ENCODE measurements at places on chromosomes 7 and 10. TPM values are rescaled to one million over a fixed set of nuclear protein-coding genes. Genes with fewer than 3 reads are reported as not detected.

The EZH2 gene
- 8.3 TPM for total RNA-seq

The GARS1 gene
- total RNA-seq, result 75.0 TPM

DNA sequence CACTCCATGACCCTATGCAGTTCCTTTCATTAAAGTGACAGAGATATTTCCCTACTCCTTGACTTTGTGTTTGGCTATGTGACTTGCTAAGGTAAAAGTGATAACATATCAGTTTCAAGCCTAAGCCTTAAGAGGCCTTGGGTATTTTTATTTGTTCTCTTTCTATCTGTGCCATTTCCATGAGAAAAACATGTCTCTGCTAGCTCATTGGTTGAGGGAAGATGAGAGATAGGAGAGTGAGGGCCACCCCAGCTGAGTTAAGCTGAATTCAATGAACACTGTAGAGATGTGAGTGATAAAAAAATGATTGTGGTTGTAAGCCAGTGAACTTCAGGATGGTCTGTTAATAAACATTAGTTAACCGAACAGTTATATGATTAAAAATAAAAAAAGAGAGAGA is 13.4 kb downstream of the TASOR2 start:
- DNase-seq, result no peak

DNA sequence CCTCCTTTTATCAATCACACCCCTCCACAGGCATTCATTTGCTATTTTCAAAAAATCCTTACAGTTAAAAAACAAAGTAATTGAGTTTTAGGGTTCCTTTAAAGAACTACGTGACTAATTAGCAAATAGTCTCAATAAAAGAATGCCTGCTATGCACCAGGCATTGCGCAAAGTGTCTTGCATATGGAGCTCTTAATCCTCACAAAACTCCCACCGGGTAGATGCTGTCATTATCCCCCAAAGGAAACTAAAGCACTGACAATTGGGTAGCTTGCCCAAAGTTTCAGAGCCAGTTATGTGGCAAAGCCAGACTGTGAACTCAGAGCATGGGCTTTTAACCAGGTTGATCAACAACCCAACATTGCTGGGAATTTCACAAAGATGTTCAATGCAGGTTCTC is 305.7 kb downstream of the ELMO1 start:
- DNase-seq, result no peak

DNA sequence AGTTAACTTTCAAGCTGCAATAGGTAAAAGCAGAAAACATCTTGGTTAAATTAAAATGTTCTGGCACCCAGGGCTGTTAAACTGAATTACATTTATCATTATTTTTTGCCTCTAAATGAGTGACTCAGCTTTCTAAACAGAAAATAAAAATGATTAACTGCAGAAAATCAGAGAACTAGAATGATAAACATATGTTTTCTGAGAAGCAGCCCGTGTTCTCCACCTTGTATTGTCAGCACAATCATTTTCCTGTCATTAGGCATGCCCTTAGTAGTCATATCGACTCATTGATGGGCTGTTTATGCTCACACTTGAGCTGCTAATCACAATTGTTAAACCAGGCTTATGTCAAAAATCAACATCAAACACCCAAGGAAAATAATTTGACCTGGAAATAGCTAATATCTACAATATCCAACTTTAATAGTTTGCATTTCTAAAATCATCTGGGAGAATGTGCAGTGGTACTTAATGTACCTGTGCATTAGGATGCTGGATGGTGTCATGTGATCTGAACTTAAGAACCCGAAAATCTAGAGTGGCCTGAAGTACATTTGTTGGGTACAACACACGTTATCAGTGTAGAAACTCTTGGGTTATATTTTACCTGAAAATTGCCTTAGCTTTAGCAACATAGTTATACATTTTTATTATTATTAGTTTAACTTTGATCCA is 2.3 kb downstream of the MDFIC start:
- peak; percentile 38 for DNase-seq

DNA sequence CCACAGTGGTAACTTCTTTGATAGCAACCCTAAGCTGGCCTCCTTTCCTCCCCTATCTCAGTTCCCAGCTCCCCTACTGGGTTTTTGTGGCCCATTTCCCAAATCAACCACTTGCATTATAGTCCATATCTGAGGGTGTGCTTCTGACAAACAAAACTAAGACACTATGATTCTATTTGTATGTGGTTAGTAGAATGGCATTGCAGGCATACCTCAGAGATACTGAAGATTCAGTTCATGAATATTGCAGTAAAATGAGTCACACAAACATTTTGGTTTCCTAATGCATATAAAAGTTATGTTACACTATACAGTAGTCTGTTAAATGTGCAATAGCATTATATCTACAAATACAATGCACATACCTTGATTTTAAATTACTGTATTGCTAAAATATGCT is 15.4 kb upstream of the TMEM243 start:
- no peak for DNase-seq
